ENCODE measurements at places on chromosomes 6 and 20.

- no peak for DNase-seq
Measured at GRCh38 chr6:102149191-102149590, 755.7 kb downstream of the GRIK2 start.

DNA sequence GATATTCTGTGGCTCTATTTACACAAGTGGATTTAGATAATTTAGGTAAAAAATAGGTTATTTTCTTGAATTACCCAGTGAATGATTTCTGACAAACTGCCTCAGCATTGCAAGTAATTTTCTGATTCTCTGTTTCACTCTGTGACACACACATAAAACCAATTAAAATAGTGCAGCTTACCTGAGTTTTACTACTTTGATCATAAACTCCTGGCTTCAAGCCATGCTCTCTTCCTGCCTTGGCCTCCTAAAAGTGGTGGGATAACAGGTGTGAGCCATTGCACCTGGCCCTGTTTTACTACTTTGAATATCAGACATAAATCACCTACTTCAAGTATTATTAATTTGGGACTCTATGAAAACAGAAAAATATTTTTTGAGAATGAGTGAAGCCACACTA lies 462.9 kb downstream of the ADGRB3 start:
- DNase-seq, result no peak

GRCh38 chr6:158002249-158002950 lies 20.7 kb downstream of the SYNJ2 start:
- no peak for DNase-seq

DNA sequence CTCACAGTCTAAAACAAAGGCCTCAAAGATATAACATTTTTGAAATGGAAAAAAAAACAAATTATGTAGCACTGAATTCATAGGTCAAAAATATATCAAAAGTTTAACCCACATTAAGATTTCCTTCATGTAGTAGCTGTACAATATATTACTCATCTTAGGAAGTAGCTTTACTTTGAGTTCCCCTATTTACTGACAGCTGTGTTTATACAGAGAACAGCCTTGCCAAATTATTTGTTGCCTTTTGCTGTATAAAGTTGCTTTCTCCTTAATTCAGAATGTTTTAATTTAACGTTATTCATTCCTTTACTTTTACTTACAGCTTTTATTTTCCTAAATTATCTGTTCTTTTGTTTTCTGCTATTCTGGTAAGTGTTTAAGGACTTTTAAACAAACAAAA lies 181.0 kb downstream of the COL12A1 start:
- DNase-seq, result no peak

- no peak for DNase-seq
Measured at GRCh38 chr6:83071023-83071422, 3.6 kb downstream of the DOP1A start.

DNA sequence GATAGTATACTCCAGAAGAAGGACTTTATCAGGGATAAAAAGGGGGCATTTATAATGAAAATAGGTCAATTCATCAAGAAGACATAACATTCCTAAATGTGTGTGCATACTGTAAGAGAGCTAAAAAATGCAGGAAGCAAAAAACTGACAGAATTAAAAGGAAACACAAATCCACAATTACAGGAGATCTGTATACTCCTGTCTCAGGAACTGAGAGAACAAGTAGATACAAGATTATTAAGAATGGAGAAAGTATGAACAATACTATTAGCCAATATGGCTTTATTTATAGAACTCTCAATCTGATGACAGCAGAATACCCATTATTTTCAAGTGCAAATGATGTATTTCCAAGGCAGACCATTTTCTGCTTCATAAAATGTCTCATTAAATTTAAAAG lies 167.7 kb upstream of the BMP5 start:
- DNase-seq, result no peak

DNA sequence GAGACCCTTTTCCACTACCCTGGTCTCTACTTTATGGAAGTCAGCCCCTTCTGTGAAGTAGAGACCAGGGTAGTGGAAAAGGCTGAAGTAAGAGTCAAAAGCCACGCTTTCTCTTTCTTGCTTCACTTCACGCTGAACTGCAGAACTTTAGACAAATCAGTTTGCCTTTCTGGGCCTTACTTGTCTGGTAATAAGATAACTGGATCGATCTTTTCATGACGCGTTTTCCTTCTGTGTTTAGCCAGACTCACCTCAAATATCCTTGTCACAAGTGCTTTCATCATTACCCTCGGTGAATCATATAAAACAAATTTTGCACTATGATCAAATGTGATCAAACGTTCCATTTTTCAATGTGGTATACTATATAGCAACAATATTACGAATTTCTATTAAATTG lies 170.7 kb downstream of the CLIC5 start:
- no peak for DNase-seq

DNA sequence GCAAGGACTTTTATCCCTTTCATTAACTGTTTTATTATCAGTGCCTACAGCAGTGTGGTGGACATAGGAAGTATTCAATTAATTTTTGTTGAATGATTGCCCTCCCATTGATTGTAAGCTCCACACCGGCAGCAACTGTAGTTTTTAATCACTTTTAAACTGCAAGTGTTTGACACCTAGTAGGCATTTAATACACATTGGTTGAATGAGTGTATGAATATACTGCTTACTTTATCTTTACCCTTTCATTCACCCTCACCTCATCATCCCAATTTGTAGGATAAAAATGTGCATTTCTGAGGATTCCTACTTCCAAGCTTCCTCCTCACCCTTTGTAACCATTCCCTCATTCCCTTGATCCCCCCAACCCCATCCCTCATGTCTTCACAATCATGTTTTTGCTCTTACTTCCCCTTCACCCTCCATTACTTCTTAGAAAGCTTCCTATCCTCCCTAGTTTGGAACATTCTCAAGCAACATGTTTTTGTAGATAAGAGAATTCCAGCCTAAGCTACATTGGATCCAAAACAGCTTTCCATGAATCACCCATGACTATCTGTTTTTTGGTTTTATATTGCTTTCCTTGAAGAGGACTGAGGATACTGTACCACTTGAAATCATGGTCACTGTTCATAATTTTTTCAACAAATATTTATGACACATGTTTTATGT lies 955 bp upstream of the SLC26A8 start:
- DNase-seq, result no peak

DNA sequence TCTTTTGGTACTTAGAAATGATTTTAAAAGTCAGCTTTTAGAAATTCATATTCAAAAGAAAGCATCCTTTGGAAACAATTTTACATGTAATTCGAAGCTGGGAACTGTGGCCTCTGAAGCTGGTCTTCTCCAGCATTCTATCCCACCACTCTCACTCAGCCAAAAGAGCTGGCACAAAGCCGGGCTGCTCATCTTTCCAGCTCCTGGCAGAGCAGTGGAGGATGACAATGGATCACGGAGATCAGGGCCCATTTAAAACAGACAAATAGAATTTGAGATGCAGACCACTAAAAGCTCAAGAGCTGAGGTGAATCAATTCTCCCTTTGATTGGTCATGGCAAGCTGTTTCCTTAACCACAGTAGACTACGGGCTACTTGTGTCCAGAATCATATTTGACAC lies 60.6 kb downstream of the OTOR start:
- DNase-seq, result no peak

DNA sequence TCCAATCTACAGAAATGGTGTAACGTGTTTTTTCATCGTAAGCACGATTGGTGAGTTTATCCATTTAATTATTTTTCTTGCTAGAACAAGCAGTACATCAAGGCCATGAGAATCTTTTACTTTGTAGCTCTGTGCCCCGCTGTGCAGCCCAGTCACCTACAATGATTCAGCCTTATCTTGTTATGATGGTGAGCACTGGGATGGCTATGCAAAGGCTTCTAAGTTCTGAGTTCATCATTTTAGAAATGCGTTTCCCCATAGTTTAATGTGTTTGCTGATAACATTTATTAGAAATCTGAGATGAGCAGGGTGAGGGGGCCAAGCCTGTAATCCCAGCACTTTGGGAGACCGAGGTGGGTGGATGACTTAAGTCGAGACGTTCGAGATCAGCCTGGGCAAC lies 111.8 kb upstream of the QKI start:
- no peak for DNase-seq

DNA sequence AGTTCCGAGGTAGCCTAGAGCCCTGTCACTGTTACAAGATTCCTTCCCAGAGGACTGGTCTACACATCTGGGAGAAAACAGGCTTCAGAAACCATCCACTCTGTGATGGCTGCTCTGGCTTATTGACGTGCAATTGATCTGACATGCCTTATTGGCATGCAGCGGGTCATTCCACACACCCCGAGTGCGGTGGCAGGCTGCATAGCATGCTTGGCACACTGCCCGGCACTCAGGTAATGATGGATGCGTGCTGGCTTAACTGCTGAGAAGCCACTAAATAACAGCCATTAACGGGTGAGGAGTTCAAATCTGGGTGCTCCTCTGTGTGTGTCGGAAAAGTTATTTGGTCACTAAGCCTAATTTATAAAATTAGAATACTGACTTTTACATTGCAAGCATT lies 67.9 kb upstream of the CDH4 start:
- no peak for DNase-seq

- DNase-seq, result no peak
Measured at GRCh38 chr6:143222310-143222709, 161.6 kb downstream of the AIG1 start.

DNA sequence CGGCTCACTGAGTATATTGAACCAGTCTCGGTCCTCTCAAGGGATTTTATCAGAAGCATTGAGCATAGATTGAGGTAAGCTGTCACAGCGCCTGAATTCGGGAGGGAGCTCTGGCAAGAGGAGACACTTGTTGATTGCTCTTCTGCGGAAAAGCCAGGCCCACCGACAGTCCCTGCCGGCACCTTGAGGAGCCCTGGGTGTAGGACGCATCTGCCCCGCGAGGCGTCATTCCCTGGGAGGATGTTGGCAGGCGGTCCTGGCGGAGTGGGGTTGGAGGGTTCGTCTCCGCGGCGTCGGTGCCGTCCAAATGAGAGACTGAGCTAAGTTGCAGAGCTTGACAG lies 843 bp downstream of the FBXO9 start:
- no peak for DNase-seq

DNA sequence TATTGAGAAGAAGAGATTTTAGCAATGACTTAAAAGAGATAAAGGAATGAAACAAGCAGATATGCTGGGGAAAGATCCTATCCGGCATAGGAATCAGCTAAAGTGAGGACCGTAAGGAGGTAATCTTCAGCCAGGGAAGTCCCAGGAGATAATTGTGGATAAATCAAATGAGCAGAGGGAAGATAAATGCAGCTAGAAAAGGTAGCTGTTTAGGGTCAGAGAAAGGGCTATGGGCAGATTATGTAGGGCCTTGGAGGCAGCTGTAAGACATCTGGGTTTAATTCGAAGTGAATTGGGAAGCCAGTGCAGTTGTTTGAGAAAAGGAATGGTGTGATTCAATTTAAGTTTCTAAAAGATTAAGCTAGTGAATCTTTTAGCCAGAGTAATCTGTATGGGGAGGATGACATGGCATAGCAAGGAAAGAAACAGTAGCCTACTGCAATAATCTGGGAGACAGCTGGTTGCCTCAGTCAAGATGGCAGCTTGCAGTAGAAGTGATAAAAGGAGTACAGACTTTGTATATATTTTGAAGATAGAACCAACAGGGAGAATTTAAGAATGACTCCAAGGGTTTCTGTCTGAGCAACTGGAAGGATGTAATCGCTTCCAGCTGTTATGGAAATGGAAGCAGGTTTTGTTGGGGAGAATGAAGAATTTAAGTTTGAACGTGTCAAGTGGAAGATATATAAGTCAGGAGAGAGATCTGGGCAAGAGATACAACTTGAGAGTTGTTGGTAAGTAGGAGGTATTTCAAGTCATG lies 552.3 kb upstream of the FLRT3 start:
- no peak for DNase-seq

- no peak for DNase-seq
Measured at GRCh38 chr6:127406122-127406521, 53.1 kb downstream of the KIAA0408 start.

DNA sequence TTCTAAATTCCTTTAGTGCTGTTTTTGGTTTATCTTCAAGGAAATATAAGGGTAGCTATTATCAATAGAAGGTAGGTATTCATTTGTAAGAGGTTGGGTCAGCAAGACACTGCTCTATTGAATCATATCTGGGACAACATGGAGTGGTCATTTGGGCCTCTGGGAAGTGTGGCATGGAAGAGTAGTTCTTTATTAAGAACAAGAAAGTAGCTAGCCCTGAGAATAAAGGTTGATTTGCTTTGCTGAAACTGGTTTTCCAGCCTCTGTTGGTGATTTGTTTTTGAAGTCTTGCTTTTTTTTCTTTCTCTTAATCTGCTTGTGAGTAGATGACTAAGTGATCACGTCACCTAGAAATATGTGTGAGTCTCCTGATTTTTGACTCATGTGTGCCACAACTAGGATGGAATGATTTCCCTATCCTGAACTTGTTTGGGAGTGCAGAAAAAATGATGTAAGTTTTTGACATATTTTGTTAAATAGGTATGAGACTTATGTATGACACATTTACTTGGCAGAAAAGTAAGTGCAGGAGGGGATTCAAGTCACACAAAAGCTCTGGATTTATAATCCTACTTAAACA lies 381.8 kb downstream of the CENPW start:
- no peak for DNase-seq

- DNase-seq, result no peak
Measured at GRCh38 chr6:132713352-132714134, at the start of gene VNN1. Gene VNN1, minus strand, starts transcription at chr6:132714055. Its CDS starts 20 bp downstream, at chr6:132714035.

- DNase-seq, result no peak
Measured at GRCh38 chr20:62370115-62370806, 3.1 kb upstream of the LAMA5 start.

- DNase-seq, result no peak
Measured at GRCh38 chr20:25032478-25033264, 25.3 kb downstream of the ACSS1 start.

- DNase-seq, result no peak
Measured at GRCh38 chr20:25042531-25043498, 15.1 kb downstream of the ACSS1 start.

GRCh38 chr6:158452191-158452590 lies 107.7 kb upstream of the TMEM181 start:
- DNase-seq, result no peak

- DNase-seq, result no peak
Measured at GRCh38 chr6:90790696-90791095, 203.8 kb upstream of the MAP3K7 start.

DNA sequence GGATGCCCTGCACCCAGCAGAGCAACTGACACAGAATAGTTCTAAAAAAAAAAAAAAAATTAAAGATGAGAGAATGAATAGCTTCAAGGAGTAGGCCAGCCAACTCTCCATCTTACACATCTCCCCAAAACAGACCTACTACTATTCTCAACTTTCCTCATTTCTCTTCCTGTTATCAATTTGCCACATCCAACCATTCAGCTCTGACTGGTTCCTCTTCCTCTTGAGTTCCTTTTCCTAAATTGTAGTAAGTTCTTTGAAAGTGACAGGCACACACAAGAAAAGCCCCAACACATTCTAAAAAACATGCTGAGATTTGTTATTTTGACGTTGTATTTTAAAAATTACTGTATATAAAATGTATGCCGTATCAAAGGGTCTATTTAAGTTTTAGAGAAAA lies 117.2 kb downstream of the PDSS2 start:
- DNase-seq, result no peak

- DNase-seq, result no peak
Measured at GRCh38 chr20:60691966-60692615, 560.0 kb upstream of the CDH4 start.

Data from NCI-H1930 (cell line).